ENCODE measurements at places on chromosomes 1 and 21.

DNA sequence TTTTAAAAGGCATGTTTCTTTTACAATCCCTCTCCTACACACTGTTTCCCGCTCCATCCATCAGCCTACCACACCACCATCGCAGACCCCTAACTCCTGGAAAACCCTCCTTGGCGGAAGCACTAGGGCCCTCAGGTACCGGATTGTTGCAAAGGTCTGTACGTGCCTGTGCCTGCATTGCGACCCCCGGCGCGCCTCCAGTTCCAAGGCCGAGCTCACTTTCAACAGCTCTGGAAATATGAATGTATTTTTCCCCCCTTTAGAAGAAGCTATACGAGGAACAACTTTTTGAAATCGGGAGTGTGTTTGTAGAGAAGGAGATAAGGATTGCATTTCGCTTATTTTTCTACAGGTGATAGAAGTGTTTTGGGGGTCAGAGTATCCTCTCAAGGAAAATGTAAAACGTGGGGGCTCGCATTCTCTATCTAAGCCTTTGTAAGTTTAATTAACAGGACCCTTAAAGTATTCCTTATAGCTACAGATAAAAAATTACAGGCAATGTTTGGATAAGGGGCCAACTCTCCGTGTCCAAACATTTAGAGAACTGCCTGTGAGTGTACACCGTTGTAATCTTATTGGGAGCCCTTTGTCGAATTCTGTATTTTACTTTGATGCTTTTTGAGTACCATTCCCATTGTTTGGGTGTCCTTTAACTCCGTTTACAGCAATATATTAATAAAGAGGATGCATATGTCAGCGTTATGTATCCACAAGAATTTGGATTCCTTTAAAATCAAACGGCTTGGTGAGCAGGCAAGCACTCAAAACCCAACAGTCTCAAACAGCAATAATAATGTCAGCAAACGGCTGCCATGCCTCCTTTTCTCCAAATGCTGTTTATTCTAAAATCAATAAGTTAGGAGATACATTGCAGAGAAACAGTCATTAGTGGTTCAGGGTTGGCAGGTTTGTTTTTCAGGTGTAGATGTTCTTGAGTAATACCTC is 5.9 kb downstream of the PRRX1 start:
- DNase-seq, result no peak

DNA sequence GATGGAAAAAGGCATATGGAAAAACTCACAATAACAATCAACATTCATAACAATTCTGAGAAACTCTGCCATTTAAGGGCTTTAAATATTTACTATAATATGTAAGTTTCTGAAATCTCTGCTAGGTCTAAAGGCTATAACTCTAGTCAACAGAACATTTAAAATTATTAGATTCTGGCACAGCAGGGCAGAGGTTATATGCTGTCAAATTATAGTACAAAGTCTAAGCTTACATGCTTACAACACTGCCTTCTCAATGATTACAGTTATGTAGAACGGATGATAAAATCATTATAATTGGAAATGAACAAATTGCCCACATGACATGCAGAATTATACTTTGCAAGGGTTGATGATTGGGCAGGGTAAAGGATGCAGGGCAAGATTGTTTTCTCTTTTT is 97.7 kb downstream of the PIGK start:
- no peak for DNase-seq

GRCh38 chr1:10105484-10105883 is 72.7 kb downstream of the UBE4B start:
- no peak for DNase-seq

- no peak for DNase-seq
Observed at GRCh38 chr1:9399510-9400424, 107.1 kb downstream of the SPSB1 start.

GRCh38 chr1:201190005-201190404 is 619 bp upstream of the IGFN1 start:
- no peak for DNase-seq
